ENCODE measurements at places on chromosomes 12 and 14. TPM values are rescaled to one million over a fixed set of nuclear protein-coding genes. Genes with fewer than 3 reads are reported as not detected.

P2RX7 gene
- polyA plus RNA-seq, result 2.5 TPM

RGS6 gene
- 7.6 TPM for polyA plus RNA-seq

CLEC7A gene
- polyA plus RNA-seq, result 4.2 TPM

RHEBL1 gene
- polyA plus RNA-seq, result 2.2 TPM

GLIPR1L1 gene
- not detected for polyA plus RNA-seq
